Eye (tissue), 1 donor: ENCODE measurements at places on chromosomes 11 and 22.

- DNase-seq = no peak
Measured at GRCh38 chr11:102229510-102230123, 87.7 kb upstream of the BIRC3 start.

DNA sequence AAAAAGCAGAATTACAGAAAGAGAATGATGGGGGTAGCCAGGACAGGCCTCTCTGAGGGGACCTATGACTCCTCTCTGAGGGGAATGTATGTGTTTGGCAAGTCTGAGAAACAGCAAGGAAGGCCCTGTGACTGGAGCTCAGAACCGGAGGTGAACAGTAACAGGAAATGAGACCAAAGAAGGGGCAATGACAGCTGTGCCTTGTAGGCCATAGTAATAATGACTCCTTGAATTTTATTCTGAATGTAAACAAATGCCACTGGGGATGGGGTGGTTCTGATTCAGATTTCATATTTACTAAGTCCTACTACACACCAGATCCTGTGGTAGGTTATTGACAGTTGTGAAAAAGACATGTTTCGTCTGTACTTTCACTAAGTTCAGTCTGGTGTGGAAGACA lies 52.8 kb upstream of the APOA1 start:
- DNase-seq = no peak

GRCh38 chr11:66365711-66366619 lies 5.6 kb downstream of the SLC29A2 start:
- DNase-seq = no peak

DNA sequence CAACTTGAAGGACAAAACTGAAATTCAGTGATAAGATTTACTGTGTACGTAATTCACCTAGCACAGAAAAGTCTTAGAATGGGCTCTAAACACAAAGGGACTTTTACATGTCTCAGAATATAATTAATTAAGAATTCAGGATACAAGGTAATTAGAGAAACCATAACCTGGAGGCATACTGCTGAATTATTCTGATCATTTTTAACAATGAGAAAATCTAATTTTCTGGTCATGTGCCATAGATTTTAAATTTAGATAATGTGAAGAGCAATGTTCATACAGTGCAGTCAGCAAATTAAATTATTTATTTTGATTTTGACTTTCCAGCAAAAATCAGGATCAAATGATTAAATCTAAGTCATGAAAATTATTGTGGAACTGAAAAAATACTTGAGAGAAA lies 67.0 kb upstream of the MTNR1B start:
- DNase-seq = no peak

DNA sequence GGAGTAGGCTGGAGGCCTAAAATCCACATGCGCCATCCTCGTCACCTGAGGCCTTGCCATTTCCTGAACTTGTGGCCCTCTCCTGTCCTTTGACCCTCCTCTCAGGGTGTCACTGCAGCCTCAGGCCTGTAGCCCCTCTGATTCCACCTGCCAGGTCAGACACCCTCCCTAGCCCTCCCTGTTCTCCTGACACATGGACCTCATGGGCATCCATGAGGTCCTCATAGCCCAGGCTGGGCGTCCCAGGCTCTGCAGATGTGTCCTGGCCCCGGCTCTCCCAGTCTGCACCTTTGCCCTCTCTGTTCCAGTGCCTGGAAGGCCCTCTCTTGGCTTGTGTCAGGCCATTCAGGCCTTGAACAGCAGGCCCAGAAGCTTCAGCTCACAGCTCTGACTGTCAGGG lies 15.8 kb downstream of the RAB36 start:
- DNase-seq = no peak

DNA sequence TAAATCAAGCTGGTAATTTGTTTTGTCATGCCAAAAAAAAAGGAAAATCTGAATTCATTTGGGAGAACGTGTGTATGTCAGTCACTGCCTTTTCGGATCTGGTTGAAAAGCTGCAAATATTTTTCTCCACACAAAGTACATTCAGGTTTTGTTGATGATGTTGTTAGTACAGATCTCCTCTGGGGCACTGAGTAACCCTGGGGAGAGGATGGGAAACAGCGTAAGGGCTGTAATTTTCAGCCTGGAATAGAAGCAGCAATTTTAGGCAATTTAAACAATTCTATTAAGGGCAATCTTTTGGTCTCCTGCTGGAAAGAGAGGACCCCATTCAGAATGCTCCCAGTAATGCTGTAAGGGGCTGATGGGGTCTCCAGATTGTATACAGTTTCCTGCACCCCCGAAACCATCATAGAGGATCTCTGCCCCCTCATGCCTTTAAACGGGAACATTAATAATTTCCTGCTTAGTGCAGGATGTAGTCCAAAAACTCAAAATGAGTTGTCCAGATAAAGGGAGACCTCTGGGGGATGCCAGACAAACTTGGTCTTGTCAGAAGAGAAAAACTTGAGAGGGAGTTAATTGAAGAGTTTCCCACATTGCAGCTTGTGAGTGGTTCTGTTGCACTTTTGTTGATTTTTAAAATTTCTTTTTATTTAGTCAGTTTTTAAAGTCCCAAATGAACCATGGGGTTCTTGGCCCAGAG lies 132.3 kb downstream of the COMMD9 start:
- no peak for DNase-seq

DNA sequence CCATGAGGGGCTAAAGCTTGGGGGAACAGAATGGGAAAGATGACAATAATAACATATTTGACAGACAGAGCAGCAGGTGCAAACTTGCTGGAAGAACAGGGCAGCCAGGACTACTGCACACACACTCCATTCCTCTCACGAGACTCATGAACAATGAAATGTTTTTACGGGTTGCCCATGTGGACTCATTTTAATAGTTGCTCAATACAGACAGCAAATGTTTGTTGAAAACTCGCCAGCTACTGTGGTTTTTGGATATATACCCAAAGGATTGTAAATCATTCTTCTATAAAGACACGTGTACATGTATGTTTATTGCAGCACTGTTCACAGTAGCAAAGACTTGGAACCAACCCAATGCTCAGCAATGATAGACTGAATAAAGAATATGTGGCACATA lies 10.3 kb downstream of the SYT13 start:
- no peak for DNase-seq

DNA sequence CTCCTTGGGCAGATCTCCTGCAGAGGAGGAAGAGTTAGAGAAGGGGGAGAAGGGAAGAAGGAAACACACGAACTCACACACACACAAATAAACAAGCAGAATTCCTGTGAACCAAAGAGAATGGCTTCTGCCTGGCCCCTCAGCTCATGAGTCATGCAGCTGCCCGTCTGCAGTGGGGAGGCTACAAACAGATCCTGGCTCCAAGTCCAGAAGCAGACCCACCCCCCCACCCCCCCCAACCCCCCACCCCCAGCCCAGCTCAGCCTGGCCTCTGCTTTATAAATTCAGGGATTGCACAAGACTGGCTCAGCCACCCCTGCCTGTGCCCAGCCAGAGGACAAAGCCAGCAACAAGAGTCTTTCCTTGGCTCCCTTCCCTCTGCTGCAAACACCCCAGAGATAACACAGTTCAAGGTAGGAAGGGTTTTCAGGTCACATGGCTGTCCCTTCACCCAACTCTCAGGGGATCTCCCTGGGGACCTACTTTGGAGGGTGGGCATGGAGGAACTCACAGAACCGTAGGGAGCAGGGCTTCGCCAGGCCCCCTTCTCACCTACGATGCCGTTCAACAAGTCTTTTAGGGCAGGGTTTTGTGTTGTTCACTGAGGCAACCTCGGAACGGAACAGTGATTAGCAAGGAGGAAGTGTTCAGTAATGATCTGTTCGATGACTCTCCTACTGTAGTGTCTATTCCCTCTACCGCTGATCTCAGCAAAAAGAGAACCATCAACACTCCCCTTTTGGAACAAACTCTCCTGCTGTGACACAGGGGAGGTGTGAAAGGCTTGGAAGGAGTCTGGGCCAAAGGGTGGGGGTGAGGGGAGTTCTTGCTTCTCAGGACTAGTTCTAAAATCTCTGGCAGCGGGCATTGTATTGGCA lies 35.5 kb downstream of the RPL27A start:
- DNase-seq = no peak

DNA sequence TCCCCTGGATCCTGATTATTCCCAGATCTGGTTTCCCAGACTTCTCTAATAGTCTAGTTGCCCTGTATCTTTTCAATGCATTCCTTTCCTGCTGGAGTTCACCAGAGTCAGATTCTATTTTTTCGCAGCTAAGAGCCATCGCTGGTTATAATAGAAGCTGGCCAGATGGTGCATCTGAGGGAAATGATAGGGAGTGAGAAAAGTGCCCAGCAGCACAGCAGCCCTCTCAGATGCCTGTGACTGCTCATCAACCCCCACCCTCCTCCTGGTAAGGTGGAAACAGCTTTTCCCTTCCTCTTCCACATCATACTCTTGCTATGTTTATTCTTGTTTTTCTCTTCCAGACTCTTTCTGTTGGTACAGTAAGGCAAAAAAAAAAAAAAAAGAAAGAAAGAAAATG lies 12.8 kb downstream of the OR8A1 start:
- no peak for DNase-seq

DNA sequence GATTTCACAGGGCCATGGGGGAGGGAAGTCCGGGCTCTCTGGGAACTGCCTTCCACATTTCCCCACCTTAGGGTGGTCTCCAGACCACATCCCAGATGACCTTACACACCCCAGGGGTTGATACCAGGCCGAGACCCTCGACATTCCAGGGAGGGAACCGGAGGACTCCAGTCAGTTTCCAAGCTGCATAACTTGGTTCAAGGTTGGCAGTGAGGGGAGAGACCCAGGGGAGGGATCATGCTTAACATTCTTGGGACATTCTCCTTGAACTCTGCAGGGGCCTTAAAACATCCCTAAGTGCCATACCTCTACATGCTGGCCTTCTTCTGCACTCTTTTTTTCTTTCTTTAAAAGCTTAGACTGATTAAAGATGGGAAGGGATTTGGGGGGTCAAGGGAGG lies 251.0 kb downstream of the ST3GAL4 start:
- DNase-seq = no peak

GRCh38 chr11:65340226-65340625 lies 6.6 kb downstream of the DPF2 start:
- no peak for DNase-seq

DNA sequence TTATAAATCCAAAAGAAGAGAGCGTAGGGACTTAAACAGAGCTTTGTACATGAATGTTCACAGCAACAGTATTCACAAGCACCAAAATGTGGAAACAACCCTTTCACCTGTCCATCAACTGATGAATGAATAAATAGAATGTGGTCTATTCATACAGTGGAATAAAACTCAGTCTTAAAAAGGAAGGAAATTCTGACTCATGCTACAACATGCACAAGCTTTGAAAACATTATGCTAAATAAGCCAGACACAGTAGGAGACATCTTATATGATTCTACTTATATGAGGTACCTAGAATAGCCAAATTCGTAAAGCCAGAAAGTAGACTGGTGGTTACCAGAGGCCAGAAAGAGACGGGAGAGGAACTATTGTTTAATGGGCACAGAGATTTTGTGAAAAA lies 74.3 kb downstream of the SHANK2 start:
- DNase-seq = no peak

GRCh38 chr22:22030493-22031182 lies 48.1 kb upstream of the TOP3B start:
- peak; percentile 47 for DNase-seq

GRCh38 chr11:134554106-134554505 lies 142.1 kb upstream of the B3GAT1 start:
- no peak for DNase-seq

- no peak for DNase-seq
Measured at GRCh38 chr11:120054753-120055045, 83.2 kb downstream of the TRIM29 start.

- no peak for DNase-seq
Measured at GRCh38 chr11:128465946-128466705, 121.2 kb downstream of the ETS1 start.
